HFFc6 (cell line): ENCODE measurements at places on chromosomes 1 and 21. TPM values are rescaled to one million over a fixed set of nuclear protein-coding genes. Genes with fewer than 3 reads are reported as not detected.

RIMS3 gene
- total RNA-seq: 0.07 TPM in 1 of 3 replicates, not detected in the others

GRCh38 chr21:39388811-39389155 is 39.9 kb upstream of the HMGN1 start:
- no peak for DNase-seq

GRCh38 chr1:194024659-194025058 is 838.2 kb upstream of the B3GALT2 start:
- DNase-seq: peak; percentile 40

APOBEC4 gene
- total RNA-seq: not detected in 3 replicates

GRCh38 chr1:116909512-116910378 is at the start of gene PTGFRN:
Gene PTGFRN, plus strand, starts transcription at chr1:116909916. Its CDS starts 288 bp downstream, at chr1:116910204.
- DNase-seq: no peak

RBM11 gene
- total RNA-seq: not detected in 3 replicates

FLG gene
- total RNA-seq: 0.03 TPM in 1 of 3 replicates, not detected in the others

RGS8 gene
- total RNA-seq: not detected in 3 replicates

GRCh38 chr1:102595106-102595505 is 513.2 kb downstream of the COL11A1 start:
- DNase-seq: no peak

SPRR4 gene
- not detected in 3 replicates for total RNA-seq

DNA sequence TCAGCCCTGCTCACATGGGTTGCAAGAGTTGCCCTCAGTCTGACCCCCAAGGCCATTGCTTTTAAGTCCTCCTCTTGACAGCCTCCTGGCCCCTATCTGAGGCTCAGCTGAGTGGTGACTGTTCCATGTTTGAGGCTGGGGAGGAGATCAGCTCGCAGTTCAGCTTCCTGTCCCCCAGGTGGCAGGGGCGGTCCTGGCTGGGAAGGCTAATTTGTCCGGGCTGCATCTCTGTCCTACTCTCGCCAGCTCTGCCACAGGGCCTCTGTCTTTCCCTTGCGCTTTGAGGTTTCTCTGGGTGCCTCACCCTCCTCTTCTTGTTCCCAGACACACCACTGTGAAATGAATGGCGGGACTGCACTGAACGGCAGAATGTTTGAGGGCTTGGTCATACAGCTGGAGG is 157.3 kb downstream of the KCNJ6 start:
- DNase-seq: peak; percentile 37

- DNase-seq: no peak
Observed at GRCh38 chr1:169146576-169147214, 40.2 kb downstream of the ATP1B1 start.

DNA sequence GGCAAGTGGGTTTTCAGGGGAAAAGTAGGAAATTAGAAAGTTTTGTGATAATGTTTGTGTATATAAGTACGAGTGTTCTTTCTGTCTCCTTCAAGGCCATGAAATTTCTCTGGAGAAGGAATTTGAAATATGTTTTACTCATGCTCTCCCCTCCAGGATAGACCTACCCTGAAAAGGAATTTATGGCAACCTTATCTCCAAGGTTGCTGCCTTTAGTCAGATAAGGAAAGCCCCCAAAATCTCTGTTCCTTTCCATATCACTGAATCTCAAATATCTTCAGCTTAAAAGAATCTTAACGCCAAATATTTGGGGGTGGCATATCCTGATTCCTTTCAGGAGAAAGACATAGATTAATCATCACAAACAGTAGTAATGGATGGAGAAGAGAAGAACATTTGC is 499 bp upstream of the C4BPB start:
- peak; percentile 16 for DNase-seq

MX2 gene
- 0.12 to 0.15 TPM in 2 of 3 replicates, not detected in the other for total RNA-seq

- no peak for DNase-seq
Observed at GRCh38 chr1:83769072-83769471, 229.9 kb downstream of the TTLL7 start.

DNA sequence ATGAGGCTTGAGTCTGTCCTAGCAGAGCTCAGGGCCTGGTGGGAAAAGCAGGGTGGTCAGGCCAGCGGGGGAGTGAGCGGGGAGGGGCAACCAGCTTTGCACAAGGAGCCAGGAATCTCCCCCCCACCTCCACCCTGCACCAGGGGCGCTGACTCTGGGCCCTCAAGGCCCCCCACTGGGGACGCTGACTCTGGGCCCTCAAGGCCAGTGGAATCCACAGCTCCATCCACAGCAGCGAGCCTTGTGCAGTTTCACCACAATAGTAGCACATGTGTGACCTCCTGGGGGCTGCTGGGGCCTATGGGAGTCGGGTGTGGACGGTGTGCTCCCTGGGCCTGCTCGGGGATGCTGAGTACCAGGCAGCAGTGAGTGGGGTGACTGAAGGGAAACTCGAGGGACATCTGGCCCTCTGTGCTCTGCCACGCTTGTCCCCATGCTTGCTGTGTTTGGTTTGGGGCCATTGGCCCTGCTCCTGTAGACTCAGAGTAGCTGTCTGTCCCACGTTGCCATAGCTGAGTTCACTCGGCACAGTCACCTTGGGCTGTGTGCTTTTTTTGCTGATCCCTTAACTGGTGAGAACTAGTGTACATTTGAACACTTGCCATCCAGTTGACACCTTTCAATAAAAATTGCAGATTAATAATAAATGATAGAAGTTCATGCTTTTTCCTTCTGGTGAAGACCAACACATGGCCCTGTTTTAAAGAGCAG is 89.2 kb downstream of the ADARB1 start:
- no peak for DNase-seq

DNA sequence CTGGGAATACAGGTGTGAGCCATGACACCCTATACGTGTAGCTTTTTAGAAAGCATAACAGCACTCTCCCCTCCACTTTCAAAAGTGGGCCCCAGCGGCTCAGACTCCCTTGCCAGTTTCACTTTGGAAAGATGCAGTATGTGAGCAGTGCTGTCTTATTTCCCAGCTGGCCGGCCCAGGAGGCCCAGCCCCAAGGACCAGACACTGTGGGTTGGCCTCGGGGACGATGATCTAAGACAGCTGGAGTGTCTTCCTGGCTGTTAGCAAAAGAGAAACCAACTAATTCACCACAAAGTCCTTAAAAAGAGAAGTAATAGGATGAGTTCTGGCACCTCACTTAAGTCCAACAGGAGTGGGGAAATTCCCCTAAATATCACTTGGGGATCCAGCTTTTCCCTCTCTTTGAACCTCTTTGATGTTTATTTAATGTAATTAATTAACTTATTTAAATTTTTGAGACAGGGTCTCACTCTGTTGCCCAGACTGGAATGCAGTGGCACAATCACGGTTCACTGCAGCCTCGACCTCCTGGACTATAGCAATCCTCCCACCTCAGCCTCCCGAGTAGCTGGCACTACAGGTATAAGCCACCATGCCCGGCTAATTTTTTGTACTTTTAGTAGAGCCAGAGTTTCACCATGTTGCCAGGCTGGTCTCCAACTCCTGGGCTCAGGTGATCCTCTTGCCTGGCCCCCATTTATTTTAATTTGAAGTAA is 17.6 kb upstream of the CLIC4 start:
- peak; percentile 80 for DNase-seq

ACKR1 gene
- total RNA-seq: not detected in 3 replicates

DNA sequence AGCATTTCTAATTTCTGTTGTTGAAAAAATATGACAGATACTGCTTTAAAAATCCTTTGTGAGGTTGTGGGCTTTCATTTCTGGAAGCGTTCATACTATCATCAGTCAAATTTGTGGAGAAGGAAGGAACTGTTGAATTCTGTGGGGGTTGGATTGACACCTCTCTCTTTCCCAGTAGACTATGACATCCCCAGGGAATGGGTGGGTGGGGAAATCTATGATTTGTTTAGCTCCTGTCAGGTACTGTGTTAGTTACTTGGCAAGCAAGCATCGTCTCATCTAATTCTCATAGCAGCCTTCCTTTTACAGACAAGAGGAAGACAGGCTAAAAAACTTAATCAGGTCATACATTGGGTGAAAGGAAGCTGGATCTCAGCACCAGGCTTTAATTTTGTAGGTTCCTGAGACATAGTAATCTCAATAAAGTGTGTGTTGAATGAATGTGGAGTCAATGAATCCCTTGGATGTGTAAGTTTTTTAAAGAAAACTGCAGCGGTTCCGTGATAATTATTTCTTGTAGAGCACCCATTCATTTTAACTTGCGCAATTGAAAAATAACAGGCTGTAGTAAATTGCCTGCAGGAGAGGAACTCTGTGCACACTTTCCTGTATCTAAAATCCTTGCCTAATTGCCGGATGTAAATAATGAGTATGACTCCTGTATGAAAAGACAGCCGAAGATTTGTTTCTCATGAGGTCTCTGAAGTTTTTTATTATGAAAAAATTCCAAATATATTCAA is 60.6 kb downstream of the MYOM3 start:
- no peak for DNase-seq

GRCh38 chr21:26818906-26819305 is 26.3 kb downstream of the ADAMTS1 start:
- no peak for DNase-seq

GRCh38 chr21:37339552-37339939 is 27.0 kb upstream of the DYRK1A start:
- DNase-seq: no peak

GRCh38 chr1:229203030-229203751 is 67.7 kb upstream of the RAB4A start:
- peak; percentile 72 for DNase-seq

DNA sequence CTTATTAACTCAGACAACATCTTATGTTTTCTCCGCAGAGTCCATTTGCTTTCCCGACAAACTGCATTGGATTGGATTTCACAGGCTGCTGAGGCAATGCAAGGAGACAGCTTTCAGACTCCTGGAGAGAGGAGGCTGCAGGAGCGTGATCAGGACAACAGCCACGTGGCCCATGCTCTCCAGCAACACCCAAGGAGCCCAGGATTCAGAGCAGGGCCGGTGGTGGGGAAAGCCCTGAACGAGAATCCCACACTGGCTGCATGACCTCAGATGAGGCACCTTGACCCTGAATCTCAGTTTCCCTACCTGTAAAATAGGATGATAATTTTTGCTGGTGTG is 78.3 kb upstream of the NFASC start:
- no peak for DNase-seq

SPRR1B gene
- not detected in 3 replicates for total RNA-seq

DNA sequence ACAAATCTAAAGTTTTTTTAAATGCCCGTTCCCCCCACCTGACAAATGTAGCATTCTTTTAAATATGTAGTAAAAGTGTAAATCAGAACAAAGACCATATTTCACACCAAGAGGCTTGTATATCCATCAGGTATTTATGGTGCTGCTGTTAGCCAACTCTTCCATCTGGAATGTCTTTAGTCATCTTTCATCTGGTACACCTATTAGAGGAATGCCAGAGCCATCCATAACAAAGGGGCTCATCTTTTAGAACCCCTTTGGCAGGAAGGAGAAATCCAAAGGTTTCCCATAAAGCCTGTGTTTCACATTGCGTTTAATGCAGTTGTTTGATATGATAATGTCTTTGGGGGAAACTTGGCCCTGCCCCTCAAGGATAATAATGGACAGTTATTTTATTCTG is 79.3 kb upstream of the C1orf87 start:
- DNase-seq: no peak
